Motor neuron (in vitro differentiated cells): ENCODE measurements at places on chromosomes 2 and 18.

GRCh38 chr2:11305958-11306357, 38.5 kb downstream of the ROCK2 start:
- ATAC-seq: peak; percentile 57

DNA sequence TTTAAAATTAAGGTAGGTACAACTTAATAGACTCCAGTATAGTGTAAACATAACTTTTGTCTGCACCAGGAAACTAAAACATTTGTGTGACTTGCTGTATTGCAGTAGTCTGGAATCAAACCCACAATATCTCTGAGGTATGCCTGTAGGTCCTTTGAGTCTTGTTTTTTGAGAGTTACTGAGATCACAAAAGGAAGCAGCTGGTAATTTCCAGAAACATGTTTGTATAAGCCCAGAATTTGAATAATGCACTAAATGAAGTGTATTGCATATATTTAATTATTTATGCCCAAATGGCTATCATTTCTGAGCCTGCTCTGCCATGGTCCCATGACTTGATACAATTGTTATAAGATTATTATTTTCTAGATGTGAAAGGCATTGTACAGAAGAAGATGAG, 143.3 kb upstream of the LYPD6 start:
- ATAC-seq: peak; percentile 54

DNA sequence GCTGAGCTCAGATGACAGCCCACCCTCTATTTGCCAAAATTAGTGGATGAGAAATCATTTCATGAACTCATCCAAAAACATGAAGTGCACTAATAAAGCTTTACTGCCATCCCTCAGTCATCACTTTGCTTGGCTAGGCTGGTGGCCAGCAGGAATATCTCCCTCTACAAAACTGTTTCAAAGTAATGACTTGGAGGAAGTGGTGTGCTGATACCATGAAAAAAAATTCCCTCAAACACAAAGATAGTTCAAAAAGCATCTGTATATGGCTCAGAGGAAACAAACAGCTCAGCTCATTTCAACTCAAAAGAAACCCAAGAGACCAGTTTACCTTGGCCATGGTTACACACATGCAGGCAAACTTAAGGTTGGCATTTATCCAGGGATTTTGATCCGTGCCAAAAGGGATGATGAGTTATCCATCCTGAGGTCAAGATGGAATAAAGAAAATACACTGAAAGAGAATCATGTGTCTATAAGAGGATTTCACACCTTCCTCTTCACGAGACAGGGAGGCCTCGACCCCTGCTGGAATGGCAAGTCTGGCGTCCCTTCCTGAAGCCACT, 18.4 kb upstream of the WIPF1 start:
- peak; percentile 50 for ATAC-seq

DNA sequence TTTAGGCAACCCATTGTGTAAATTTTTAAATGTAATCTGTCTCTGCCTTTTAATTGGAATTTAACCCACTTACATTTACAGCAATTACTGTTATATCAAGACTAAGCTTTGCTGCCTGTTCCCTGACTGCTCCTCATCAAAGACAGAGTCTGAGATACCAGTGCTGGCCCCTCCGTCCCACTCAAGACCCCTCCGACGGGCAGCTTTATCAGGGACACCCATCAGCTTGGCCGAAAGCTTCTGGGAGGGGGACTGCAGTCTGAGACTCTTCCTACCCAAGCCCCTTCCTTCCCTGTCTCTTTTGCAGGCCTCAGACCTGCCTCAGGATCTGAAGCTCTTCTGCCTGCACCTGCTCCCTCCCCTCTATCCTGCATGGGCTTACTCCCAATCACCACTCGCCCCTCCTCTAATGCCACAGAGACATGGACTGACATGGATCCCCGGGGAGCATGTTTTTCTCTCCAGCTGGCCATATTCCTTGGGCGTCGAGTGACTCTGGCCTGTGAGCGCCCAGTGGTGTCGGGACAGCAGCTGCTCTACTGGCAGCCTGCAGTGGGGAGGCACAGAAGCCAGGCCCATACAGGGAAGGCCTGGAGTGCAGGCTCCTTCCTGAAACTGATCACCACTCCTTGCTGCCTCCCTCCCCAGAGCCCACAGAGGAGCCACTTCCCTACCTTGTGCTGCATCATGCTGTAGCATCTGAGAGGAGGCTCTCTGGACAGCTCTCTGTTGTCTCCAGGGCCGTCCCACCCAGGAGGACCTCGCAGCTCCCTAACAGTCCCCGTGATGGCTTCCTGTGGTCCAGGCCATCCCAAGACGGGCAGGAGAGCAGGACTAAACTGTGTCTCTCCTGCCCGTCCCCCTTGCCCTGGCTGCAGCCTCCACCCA, 3.7 kb upstream of the KIF1A start:
- ATAC-seq: no peak

- no peak for ATAC-seq
These were observed 145.4 kb downstream of the FAM210A start for GRCh38 chr18:13580991-13581390.

DNA sequence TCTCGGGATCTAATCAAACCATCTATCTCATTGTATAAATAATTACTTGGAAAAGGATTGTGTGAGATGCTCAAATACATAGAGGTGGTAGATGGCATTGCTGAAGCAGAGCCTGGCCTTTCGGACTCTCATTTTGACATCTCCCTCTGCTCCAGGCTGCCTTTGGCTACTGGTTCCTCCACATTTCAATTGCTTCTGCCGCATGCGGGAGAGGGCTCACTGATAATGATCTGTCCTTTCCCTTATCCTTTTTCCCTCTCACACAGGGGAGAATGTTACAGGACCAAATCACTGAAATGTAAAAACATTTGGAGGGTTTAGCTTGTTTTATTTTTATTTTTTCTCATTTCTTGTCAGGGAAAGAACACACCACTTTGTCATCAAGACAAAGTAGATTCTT, 380.6 kb upstream of the UBE2E3 start:
- ATAC-seq: no peak

DNA sequence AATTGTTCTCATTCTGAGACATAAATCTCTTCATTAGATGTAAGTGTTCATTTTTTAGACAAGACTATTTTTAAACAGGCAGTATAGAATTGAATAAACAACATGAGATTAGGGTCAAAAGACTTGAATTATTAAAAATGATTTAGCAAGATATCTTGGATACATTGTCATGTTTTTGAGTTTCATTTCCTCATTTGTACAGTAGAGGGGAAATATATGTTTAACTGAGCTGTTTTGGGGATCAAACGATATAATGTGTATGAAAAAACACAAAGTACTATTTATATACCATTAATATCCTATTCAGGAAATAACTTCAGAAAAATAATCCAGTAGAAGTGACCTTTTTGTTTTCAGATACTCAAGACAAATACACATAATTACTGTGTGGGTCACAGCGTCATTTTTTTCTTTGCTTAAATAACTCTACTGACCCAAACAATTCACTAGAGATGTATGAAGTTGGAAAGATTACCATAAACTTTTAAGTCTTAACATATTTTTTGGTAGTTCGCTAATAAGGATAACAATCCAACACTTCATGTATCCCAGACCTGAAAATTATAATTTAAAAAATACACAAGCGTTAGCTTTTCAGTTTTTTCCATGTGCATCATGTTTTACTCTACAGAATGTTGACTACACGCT, 896 bp upstream of the ASXL3 start:
- ATAC-seq: no peak

DNA sequence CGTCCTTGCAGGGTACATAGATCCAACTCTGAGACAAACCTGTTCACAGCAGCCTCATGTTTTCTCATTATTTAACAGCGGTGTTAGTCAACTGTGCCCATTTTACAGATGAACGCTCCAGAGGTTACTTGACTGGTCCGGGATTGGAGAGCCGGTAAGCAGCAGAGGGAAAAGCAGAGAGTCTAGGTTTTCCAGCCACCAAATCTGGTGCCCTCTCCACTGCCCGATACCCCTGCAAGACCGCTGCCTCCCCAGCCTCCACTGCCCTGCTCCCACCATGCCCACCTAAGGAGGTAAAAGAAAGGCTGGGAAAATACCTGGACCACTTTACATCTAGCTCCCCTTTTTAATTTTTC, 51.5 kb downstream of the EIPR1 start:
- no peak for ATAC-seq

DNA sequence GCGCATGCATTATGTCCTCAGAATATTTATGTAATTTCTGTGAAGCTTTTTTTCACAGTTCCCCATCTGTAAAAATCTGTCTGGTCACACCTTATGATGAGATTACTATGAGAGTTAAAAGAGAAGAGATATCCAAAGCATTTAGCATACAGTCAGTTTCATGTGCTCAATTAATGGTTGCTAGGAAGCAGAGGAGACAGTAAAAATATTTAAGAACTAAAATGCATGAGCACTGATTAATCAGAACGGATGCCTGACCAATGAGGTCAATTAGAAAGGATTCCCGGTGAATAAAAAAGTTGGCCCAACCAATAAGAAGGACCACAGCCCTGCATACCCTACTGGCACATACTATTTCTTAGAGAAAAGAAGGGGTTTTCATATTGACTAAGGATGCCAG, 12.0 kb upstream of the CRIM1 start:
- ATAC-seq: no peak

DNA sequence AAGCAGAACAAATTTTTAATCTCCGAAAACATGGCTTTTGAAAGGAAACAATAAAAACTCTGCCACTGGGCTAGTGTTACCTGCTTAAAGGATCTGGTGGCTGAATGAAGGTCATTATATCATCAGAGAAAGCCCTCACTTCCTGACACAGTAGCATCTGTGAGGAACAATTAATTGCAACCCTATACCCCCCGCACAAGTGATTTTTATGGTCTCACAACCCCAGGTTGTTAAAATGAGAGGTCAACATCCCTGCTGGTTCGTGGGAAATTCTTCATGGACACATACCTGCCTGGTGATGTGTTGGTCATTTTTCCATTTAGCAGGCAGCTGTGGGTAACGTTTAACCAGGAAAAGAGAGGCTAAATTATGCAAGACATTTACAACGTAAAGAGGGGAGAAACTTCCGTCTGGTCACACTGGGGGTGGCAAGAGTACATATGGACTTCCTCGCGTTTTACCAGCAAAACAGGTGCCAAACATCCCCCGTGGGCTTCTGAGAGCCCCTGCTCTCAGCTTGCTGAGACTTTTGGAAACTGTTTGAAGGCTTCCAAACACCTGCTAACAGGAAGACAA, 29.2 kb downstream of the NIFK start:
- no peak for ATAC-seq

DNA sequence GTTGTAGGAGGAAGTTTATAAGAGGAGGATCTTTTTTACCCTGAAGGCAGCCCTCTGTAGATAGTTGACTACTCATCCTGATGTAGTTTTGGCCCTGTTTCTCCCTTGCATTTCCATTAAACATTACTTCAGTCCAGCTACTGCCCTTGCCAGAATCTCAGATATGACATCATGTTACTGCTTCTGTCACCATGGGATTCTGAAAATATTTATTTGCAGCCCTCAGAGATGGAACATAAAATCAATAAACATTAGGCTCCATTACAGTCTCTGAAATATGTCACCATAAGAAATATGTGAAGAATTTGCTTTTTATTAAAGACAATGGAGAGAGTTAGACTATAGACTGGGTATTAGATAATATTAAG, 68.7 kb upstream of the STK39 start:
- peak; percentile 85 for ATAC-seq

DNA sequence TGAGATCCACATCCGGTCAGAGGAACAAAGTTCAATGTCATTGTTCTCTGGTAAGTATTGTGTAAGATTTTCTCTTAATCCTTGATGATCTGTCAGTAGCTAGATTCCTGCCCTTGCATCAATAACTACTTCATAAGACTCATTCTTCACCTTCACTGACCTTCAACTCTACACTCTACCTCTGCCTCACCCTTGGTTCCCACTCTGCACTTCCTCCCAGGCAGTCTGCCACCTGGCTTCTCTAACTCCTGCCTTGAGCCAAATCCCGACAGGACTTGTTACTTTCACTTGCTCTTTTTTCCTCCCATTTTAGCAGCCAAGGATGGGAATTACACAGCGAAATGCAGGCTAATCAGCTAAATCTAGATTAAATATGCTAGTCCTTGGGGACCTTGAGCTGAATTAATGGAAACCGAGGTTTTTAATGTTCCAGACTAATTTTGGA, 190.7 kb downstream of the DLGAP1 start:
- no peak for ATAC-seq

DNA sequence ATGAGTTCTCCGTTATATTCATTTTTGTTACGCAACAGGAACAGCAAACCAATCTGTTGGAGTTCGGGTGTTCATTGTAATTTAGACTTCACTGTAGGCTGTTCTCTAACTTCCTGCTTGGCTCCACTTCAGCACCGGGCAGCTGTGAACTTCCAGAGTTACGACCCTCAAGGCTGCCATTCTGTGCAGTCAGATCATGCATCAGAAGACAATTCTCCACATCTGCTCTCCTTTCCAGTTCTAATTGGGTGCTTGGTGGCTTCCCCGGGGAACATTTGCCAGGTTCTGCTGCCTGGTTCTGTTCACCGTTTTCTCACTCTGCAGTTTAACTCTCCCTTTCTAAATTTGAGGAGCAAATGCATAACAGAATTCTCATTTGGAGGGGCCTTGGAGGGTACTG, 237.7 kb downstream of the NYAP2 start:
- no peak for ATAC-seq

DNA sequence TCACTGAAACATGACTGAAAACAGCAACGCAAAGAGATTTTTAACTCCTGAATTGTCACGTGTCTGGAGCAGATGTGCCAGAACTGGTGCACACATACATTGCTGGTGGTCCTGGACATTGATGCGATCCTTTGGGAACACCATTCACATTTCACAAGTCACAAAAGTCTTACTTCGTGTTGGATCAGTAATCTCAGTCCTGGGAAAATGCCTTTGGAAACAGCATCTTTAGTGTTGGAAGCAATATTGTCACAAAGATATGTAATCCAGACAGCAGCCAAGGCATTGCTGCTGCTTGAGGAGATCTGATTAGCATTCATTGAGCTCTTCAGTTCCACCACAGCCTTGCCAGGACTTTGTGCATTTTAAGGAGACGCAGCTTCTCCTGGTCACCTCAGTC, 126.2 kb upstream of the SH3BP4 start:
- ATAC-seq: no peak

DNA sequence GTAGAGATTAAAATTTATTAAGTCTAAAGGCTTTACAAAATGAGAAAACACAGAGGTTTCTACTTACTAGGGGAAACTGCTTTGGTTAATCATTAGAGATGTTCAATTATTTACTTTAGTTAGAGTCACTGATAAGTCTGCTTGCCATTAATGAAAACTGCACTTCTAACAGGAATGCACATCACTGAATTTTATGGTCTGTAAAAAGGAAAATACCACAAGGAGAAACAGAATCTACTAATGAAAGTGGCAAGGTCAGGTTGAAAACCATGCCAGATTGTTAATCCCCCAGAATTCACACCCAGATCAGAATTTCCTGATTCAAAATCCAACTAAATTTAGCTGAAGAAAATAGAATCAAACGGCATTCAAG, 90.5 kb upstream of the GRB14 start:
- ATAC-seq: no peak

GRCh38 chr2:120109186-120110061, 96.5 kb downstream of the EPB41L5 start:
- peak; percentile 27 for ATAC-seq

- no peak for ATAC-seq
These were observed 26.6 kb downstream of the METTL8 start for GRCh38 chr2:171407030-171407675.
